ENCODE measurements at places on chromosomes 6 and 20.
A peak's percentile ranks its signal among the peaks of the same experiment; 100 is the strongest.

GRCh38 chr6:41209547-41210320 lies 8.8 kb upstream of the TREML2 start:
- no peak for DNase-seq

GRCh38 chr6:1594445-1595200 lies 15.1 kb upstream of the FOXC1 start:
- no peak for DNase-seq

DNA sequence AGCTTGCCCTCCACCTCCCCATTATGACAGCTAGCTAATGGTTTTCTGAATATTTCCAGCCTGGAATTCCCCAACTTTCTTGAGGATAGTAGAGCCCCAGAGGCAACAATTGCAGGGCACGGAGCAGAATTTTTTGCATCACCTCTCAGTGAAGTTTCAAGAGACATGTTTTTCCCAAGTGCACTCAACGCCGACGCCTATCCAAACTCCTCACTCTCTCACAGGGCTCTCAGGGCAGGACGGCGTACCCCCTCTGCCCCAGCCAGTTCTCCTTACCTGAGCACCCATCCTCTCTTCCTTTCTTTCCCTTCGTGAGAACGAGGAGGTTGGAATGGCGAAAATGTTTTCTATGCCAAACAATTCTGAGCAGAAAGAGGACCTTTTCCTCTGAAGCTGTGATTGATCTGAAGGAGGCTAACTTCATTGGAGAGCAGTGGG lies 83.1 kb upstream of the FOXQ1 start:
- no peak for DNase-seq

DNA sequence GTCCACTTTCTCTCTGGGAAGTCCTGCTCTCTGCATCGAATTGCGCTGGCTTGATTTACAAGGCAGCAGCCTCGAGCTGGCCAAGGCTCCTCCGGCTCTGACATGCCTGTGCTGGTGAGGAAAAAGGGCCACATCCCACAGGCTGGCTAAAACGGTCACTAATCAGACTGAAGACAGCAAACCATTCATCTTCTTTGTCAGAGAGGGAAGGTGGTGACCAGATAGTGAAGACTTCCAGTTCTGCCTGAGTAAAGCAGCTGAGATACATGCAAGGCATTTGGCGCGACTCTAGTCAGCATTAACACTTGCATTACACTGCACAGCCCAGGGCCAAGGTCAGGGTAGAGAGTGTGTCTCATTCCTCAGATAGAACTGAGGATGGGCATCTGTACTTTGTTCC lies 203.2 kb upstream of the MAP3K7 start:
- peak; percentile 13 for DNase-seq

- peak; percentile 42 for DNase-seq
Measured at GRCh38 chr6:89842228-89842627, 12.5 kb downstream of the CASP8AP2 start.

DNA sequence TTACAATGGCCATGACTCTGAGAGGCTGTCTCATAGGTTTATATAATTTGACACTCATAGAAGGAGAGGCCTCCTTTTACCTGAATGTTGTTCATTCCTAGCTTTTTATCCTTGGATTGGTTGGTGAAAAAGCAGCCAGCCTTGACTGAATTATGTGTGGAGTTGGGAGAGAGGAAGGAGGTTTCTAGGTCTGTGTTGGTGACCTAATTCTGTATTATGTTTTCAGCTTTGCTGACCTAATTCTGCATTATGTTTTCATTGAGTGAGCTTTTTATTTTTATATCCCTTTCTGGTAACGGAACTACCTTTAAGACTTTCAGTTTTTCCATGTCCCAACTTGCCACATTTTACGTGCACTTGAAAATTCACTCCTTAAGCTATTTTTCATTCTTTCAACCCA lies 59.1 kb upstream of the RNF144B start:
- DNase-seq = no peak

- no peak for DNase-seq
Measured at GRCh38 chr6:87251225-87251624, 71.2 kb upstream of the SMIM8 start.

DNA sequence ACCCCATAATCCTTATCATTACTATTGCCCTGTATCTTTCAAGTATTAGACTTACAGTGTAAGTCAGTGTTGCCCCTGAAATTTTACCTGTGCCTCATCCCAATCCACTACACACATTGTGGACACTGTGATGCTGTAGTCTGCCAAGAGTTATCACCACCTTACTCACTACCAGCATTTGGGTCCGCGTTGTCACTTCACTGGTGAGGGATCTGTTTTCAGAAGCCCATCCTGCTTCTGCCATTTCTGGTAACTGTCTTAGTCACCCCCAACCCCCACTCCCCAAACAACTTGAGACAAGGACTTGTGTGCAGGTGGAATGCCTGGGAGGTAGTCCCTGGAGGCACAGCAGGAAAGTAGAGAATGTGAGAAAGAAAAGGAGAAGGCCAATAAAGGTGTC lies 6.0 kb upstream of the RAB44 start:
- no peak for DNase-seq

GRCh38 chr6:40426346-40427066 lies 160.7 kb downstream of the LRFN2 start:
- DNase-seq = no peak

DNA sequence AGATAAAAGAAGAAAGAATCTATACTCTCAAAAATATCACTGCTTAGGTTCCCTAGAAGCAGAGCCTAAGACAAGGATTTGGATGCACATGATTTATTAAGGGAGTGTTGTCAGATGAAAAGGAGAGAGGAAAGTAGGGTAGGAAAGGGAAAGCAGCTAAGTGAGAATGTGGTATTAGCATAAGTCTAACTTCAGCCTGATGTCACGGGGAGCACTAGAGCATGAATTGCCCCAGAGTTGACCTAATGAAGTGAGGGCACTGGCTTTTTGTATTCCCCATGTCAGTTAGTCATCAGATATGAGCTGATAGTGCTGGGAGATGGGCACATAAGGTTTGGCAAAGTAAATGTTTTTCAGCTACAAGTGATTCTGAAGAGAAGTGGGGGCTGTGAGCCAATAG lies 129.0 kb upstream of the THEMIS start:
- DNase-seq = no peak

GRCh38 chr6:51569594-51569993 lies 517.8 kb downstream of the PKHD1 start:
- no peak for DNase-seq

- DNase-seq = peak; percentile 84
Measured at GRCh38 chr6:128275030-128275429, 245.4 kb downstream of the PTPRK start.

DNA sequence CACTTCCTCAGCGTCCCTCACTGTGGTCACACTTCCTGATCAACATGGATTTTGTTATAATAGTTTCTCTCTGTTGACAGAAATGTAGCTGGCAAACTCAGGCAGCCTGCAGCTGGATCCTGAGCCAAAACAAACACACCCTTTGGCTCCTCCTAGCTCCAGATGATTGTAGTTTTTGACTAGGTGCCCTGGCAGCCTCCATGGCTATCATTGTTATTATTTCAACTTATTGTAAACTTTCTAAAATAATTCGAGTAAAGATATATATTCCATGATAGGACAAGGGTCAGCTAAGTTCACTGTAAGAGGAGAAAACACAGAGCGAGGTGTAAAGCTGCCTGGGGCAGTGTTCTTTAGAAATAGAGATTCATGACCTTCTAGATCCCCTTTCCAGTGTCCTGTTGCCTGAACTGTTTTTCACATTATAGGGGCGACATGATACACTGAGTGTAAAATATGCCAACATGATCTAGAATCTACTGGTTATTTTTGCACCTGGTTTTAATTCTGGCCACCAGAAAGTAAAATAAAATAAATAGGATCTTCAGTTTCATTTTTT lies 98.2 kb upstream of the HDGFL1 start:
- peak; percentile 51 for DNase-seq

DNA sequence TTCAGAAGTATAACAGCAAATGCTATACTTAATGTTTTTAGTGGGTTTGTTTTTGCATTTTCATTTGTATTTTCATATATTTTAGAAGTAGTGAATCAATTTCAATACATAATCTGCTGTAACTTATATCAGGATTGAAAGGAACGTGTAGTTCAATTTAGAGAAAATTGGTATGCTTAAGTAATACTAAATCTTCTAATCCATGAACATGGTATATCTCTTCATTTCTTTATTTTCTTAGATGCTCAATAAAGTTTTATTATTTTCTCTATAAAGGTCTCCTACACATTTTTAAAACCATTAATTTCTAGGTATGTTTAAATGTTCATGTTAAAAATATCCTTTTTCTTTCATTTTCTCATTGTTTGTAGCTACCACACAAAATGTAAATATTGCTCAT lies 85.1 kb downstream of the STMND1 start:
- DNase-seq = no peak

- DNase-seq = no peak
Measured at GRCh38 chr6:32829495-32829894, 9.0 kb downstream of the TAP2 start.

DNA sequence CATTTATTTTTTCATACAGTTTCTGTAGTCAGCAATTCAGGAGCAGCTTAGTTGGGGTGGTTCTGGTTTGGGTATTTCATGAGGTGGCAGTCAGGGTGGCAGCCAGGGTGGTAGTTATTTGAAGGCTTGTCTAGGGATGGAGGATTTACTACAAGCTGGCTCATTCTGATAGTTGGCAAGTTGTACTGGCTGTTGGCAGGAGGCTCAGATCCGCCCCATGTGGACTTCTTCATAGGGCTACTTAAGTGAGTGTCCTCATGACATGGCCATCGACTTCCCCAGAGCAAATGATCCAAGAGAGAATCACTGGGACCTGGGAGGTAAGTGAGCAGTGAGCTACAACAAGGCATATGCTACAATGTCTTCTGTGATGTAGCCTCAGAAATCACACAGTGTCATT lies 22.4 kb upstream of the CDKAL1 start:
- DNase-seq = no peak

- DNase-seq = peak; percentile 10
Measured at GRCh38 chr6:165729307-165729936, 66.4 kb upstream of the PDE10A start.

GRCh38 chr20:12028771-12029170 lies 111.1 kb downstream of the BTBD3 start:
- DNase-seq = no peak

DNA sequence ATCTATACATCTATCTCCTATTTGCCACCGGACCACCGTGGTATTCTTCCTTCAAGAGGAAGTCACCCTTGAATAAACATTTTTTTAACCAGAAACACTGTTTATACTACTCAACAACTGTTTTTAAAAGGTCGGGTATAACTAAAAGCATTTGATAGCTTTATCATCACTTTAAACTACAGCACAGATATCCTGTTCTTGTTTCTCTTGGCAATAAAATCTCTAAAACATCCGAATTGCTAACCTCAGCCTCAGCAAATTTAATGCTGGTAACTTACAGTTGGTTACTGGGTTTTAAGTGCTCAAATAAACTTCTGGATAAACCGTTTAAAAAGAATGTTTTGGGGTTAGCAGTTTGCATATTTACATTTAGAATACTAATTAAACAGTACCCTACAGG lies 20.4 kb downstream of the ZUP1 start:
- DNase-seq = peak; percentile 51

DNA sequence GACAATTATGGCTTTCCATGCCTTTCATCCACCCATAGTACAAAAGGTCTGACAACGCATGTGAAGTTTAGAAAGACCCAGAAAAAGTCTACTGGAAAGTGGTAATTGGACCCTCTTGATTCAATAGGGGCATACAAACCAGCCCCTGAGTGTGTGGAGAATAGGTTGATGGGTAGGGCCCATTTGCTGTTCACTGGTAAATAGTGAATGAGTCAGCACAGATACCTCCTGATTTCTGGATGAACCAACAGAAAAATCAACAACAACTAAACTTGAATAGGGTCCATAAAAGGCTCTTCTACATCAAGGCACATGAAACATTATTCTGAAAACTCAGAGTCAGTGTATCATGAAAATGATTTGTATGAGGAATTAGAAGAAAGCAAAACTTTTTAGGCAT lies 235.4 kb upstream of the SLC35B3 start:
- no peak for DNase-seq

GRCh38 chr20:9831032-9831431 lies 7.8 kb downstream of the PAK5 start:
- no peak for DNase-seq

GRCh38 chr20:47118206-47118605 lies 223.6 kb downstream of the EYA2 start:
- DNase-seq = peak; percentile 55

Data from IMR-90 (cell line).